ENCODE measurements at places on chromosomes 1 and 21.

DNA sequence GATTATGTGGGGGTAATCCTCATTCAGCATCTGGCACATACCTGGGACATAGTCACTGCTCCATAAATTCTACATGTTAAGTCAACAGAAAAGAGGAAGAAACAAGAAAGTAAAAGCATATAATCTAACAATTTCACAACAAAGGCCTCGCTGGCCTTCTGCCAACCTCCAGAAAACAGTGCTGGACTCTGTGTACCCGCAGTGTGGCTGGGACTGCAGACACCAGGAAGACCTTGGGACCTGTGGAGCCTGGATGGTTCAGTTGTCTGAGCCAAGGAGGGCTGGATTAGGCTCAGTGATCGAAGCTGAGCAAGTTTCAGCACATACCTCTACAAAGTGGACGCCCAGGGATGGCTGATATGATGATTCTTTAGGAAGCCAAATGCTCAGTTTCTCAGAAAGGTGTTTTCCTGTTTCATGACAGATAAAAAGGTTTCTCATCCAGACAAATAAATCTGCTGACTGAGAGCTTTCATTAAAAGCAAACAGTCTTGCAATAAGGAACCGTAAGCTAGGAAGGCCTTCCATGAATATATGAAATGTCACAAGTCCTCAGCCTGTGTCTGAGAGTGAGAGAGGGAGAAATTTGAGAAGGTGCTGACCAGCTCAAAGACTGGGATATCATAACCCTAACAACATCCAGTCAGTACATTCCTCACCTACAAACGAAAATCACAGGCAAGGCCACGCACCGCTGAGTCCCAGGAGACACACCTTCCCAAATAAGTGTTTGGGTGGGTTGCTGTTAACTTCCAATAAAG lies 48.4 kb downstream of the CAPZB start:
- H3K36me3 ChIP-seq, result no peaks in the 10 kb centered on the region
- peak overlapping the region; percentile 82 for H3K27ac ChIP-seq
- peak; percentile 71 for DNase-seq
- no peak overlapping the region for H3K4me3 ChIP-seq
- H3K27me3 ChIP-seq, result no peaks in the 10 kb centered on the region
- H3K4me1 ChIP-seq, result peaks cover 94% of the 10 kb centered on the region

GRCh38 chr1:157955221-157955620 lies 38.2 kb upstream of the KIRREL1 start:
- no peaks in the 10 kb centered on the region for H3K4me1 ChIP-seq
- no peak overlapping the region for H3K27ac ChIP-seq
- H3K27me3 ChIP-seq, result no peaks in the 10 kb centered on the region
- no peak for DNase-seq

DNA sequence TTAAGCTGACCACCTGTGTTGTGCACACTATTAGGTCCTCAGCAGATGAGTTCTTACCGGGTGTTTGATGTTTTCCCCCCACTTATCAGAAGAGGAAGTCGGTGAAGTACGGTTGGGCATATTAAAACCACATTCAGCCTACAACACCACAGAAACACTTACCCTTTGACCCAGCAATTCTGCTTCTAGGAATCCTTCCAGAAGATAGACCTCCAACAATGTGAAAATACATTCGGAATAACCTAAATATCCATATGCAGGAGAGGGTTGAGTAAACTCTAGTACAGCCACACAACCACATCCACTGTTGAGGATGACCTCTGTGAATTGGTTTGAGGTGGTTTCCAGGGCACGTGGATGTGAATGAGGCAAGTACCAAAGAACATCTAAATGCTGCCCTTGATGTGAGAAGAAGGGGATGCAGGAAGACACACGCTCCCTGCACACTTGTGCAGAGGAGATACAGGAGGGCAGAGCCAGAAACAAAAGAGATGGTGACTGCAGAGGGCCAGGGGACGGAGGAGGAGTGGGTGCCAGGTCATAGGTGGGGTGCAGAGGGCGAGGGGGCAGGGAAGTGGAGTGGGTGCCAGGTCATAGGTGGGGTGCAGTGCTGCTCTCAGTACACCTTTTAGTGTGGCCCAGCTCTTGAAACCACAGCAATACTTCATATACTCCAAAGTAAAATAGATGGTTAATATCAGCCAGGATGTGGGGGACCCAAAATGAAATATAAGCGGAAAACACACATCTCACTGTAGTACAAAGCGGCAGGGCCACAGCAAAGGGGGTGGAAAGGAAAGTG lies 12.8 kb downstream of the ADARB1 start:
- no peak overlapping the region for H3K27ac ChIP-seq
- no peak overlapping the region for H3K4me3 ChIP-seq
- H3K36me3 ChIP-seq, result no peaks in the 10 kb centered on the region
- H3K27me3 ChIP-seq, result no peaks in the 10 kb centered on the region
- peaks cover 55% of the 10 kb centered on the region for H3K4me1 ChIP-seq

GRCh38 chr1:220028346-220028895 lies 17.9 kb downstream of the EPRS1 start:
- H3K36me3 ChIP-seq, result peaks cover 92% of the 10 kb centered on the region
- H3K4me3 ChIP-seq, result no peak overlapping the region
- no peak for DNase-seq
- H3K27me3 ChIP-seq, result no peaks in the 10 kb centered on the region

Measured in lower lobe of right lung (tissue), 2 donors.